ENCODE measurements at places on chromosomes 6 and 20.

GRCh38 chr6:107642095-107642860, 152.4 kb downstream of the SOBP start:
- no peak for DNase-seq

DNA sequence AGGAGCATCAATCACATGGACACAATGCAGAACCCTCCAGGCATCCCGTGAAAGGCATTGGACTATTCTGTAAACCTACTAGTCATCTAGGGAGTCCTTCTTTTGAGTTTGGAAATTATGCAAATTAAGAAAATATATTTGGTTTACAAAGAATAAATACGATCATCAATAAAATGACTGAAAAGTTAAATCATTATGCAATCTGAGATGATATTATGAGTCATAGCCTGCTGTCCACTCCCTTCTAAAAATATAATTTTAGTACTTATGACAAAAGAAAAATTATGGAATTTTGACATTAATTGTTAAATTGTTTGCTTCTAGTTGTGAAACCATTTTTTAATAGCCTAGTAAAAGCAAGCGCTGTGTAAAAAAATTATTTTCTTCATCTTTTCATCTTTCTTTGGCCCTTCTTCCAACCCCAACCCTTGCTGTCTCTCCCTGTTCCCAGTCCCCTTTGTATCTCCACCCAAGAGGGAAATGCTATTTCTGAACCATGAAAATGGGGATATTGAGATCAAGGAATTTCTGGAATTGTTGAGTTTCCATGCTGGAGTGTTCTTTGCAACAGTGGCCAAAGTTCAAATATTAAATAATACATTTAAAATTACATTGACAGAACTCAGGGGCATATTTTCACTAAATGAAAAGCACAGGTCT, 599.8 kb downstream of the COL12A1 start:
- DNase-seq = no peak

DNA sequence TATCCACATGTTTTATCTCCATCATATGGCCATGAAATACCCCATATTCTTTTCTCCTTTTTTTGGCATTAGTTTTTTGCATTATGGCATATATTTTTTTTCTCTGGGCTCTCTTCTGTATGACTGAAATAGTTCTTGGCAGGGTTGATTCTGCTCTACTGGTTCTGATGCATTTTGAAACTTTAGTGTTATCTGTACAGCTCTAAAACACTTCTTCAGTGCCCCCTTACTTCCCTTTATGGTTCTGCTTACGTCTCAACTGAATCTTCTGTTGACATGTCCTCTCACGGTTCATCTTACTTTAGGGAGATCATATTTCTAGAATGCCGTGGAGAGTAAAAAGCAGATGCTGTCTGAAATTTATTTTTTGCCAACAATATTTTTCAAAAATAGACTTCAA, 23.2 kb upstream of the TXNDC5 start:
- DNase-seq = no peak

GRCh38 chr20:59829054-59829785, 104.2 kb downstream of the SYCP2 start:
- no peak for DNase-seq

DNA sequence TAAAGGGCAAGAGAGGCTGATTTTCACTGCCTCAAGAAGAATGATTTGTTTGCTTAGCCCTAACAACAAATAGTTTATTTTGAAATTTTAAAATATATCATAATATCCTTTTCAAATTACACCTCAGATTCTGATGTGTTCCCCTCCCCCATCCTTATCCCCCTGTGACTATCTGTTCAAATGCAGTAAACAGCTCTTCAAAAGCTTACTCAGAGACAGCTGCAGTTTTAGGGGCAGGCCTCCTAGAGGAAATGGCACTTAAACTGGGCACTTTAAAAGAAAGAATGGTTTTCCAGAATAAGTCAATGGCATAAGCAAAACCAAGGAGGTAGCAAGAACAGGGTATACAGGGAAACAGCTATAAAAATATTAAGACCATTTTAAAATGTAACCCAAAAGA, 118.6 kb upstream of the UST start:
- DNase-seq = no peak

DNA sequence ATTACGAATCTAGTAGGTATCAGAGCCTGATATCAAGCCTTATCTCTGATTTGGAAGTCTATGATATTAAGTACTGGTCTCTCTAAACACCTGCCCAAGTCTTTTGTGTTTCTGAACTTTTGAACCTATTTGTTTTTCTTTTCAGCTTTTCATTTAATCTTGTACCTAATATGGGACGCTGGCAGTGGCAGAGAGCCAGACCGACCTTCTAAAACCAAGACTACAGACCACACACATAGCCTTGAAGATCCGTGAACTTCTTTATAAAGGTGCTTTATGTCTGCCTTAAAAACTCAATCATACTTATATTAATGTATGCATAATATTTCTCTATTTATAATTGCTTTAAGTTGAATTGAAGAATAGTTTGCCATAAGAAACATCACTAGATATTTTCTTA, 12.6 kb upstream of the PTCHD4 start:
- DNase-seq = no peak

- DNase-seq = no peak
Observed at GRCh38 chr20:53914091-53914780, 156.2 kb downstream of the BCAS1 start.

DNA sequence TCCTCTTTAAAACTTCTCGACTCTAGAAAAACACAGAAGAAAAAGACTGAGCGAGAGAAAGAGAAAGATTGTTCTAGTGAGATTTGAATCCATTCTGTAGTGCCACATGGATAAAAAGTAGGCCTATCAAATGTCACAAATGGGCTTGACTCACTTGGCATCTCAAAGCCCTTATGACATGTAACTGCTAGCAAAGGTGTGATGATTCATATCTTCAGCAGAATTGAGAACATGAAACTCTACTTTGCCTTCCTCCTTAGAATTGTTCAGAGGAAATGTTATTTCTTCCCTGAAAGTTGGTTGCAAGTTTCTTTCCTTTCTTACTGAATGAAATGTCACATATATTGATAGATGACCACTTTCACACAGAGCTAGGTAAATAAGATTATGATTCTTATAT, 40.4 kb upstream of the DUSP22 start:
- DNase-seq = no peak

GRCh38 chr6:151036869-151037680, 171.6 kb downstream of the MTHFD1L start:
- DNase-seq = no peak

DNA sequence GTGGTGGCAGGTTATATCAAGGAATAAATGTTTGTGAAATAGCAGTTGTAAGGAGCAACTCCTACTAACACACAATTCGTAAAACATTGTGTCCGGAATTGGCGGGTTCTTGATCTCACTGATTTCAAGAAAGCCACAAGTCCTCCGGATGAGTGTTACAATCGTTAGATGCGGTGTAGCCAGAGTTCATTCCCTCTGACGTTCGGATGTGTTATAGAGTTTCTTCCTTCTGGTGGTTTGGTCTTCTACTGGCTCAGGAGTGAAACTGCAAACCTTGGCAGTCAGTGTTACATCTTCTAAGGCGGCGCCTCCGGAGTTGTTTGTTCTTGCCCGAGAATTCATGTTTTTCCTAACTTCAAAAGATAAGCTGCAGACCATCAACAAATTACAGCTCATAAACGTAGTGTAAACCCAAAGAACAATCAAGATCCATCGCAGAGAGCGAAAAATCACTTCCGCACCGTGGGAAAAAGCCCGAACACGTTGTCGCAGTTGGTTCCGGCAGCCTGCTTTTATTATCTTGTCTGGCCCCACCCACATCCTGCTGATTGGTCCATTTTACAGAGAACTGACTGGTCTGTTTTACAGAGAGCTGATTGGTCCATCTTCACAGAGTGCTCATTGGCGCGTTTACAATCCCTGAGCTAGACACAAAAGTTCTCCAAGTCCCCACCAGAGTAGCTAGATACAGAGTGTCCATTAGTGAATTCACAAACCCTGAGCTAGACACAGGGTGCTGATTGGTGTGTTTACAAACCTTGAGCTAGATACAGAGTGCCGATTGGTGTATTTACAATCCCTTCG, 58.2 kb downstream of the TRIM27 start:
- no peak for DNase-seq

GRCh38 chr6:71199736-71200135, 88.9 kb upstream of the OGFRL1 start:
- no peak for DNase-seq

DNA sequence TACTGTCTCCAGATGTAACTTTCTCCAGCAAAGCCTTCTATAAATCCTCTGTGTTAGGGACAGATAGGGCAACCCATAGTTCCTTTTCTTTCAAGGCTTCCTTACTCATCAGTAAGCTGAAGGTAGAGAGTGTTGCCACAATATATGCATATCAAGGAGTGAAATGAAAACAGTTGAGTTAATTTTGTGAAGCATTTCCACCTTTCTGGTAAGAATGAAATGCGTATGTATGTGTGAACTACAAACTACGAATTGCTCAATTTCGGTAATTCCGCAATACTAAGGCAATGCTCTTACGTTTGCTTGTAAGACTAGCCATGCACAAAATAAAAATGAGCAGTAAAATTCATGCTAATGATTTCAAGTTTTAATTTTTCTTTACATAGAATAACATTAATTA, 61.2 kb upstream of the HBS1L start:
- no peak for DNase-seq

DNA sequence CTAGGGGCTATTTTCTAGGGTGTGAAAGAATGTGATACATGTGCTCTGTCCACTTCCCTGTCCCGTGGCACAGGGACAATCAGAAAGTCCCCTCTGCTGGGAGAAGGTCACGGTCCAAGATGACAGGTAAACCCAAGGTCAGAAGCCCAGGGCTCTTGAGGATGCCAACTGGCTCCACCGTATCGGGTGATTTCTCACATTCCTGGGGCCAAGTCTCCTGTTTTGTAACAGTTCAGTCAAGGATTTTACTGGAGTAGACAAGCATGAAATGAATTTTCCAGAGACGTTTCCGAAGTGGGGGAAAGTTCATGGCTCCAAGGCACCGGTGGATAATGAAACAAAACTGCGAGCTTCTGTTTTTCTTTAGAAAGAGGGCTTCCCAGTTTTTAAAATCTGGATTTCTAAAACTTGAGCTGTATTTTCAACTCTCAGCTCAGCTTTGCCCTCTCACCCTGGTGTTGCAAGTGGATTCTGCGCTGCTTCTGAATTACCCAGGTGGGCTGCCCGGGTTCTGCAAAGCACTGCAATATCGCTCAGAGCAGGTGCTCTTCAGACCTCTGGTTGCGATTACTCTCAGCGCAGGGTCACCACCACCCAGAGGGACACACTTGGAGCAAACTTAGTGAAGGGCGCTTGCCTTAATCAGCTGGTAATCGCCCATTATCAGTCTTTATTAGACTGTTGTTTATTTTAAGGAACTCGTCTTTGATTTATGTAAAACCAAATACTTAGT, 64.4 kb upstream of the TMEM170B start:
- DNase-seq = no peak

DNA sequence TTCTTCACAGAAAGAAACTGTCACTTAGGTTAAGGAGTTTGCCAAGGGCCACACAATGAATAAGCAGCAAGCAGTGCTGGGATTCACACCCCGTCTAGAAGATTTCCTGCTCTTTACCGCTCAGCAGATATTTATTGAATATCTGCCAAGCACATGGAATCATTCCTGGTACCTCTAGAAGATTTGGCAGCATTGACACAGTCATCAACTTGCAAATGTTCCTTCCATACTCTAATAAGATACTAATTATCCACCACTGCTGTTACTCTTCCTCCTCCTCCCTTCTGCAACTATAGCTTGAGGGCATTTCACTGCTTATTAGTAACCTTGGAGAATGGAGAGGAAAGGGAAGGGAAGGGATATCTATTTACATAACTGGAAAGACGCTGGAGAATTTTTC, 13.0 kb downstream of the MOXD1 start:
- no peak for DNase-seq

- DNase-seq = no peak
Observed at GRCh38 chr6:69705954-69706353, 90.9 kb downstream of the LMBRD1 start.

DNA sequence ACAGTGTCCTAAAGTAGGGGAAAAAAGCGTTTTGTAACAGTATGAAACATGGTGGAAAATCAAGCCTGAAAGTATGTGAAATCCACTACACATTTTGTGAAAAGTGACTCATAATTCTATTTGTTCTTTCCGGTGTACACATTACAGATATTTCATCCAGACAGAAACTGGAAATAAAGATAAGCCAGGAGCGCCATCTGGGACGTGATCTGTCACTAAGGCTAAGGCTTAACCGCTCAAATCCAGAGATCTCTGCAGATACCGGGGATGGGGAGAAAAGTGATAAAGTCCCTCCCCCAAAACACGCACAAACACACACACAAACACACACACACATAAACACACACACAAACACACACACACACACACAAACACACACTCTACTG, 26.6 kb upstream of the SRSF6 start:
- no peak for DNase-seq

DNA sequence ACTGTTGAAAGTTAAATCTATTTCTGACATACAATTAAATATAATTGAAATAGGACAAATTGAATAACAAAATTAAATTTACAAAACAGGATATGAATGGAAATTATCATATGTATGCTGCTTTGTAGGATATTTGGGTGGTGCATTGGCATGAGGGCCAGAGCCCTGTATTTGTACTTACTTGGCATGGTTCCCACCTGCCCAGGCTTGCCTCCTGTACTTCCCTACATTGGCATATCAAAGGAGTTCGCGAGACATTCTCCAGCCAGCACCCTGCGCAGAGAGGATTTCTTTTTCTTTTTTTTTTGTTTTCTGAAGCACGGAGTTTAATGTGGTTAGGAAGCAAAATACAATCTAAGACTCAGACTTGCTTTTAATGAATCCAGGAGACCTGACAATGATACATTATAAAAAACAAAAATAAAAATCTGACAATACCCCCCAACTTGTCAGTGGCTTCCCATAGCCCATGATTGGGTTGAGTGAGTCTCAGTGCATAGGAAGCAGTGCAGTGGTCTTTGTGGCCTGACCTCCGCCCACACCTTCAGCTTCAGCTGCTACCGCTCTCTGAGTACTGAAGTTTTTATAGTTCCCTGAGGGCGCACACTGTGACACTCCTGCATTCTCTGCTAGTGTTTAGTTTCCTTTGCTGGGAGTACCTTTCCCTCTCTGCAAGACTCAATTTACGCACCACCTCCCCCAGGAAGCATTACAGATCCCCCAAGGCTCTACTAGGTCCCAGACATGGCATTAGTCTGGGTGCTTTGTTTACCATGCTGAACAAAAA, 440.8 kb downstream of the UTRN start:
- no peak for DNase-seq

DNA sequence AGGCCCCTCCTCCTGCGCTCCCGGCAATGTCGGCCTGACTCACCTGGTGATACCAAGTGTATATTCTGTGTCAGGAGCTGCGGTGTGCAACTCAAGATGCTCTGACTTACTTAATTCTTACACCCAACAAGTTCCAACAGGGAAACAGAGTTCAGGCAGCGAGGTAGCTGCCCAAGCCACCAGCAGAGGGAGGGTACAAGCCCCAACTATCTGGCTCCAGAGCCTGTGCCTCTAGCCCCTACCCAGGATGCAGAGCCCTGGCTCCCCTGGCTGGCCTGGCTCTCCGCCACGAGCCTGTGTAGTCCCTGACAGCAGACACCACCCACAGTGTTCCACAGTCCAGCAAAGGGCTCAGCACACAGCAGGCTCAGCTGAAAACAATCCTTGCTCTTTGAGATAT, 34.9 kb downstream of the C20orf203 start:
- DNase-seq = no peak

GRCh38 chr6:82095091-82095490, 152.5 kb downstream of the IBTK start:
- no peak for DNase-seq

Data from cerebellar nuclear complex (tissue), 1 donor.